Colonic mucosa (tissue), 4 donors: ENCODE measurements at places on chromosomes 12 and 14. TPM values are rescaled to one million over a fixed set of nuclear protein-coding genes. Genes with fewer than 3 reads are reported as not detected.

Gene TSPAN8
- total RNA-seq: 1,657 TPM

Gene MEG3
- 11.0 TPM for total RNA-seq

- peak overlapping the region; percentile 82 for H3K27ac ChIP-seq
- no peak overlapping the region for H3K4me3 ChIP-seq
- H3K4me1 ChIP-seq: peaks cover 24% of the 10 kb centered on the region
- H3K36me3 ChIP-seq: no peaks in the 10 kb centered on the region
- no peaks in the 10 kb centered on the region for H3K27me3 ChIP-seq
- peak; percentile 77 for DNase-seq
Observed at GRCh38 chr14:76917158-76917596, 91.0 kb downstream of the LRRC74A start.

GRCh38 chr12:81208187-81208911 is 130.5 kb downstream of the ACSS3 start:
- no peaks in the 10 kb centered on the region for H3K27me3 ChIP-seq
- no peak overlapping the region for H3K27ac ChIP-seq
- H3K36me3 ChIP-seq: no peaks in the 10 kb centered on the region
- peak; percentile 58 for DNase-seq
- no peak overlapping the region for H3K4me3 ChIP-seq
- H3K4me1 ChIP-seq: no peaks in the 10 kb centered on the region

DNA sequence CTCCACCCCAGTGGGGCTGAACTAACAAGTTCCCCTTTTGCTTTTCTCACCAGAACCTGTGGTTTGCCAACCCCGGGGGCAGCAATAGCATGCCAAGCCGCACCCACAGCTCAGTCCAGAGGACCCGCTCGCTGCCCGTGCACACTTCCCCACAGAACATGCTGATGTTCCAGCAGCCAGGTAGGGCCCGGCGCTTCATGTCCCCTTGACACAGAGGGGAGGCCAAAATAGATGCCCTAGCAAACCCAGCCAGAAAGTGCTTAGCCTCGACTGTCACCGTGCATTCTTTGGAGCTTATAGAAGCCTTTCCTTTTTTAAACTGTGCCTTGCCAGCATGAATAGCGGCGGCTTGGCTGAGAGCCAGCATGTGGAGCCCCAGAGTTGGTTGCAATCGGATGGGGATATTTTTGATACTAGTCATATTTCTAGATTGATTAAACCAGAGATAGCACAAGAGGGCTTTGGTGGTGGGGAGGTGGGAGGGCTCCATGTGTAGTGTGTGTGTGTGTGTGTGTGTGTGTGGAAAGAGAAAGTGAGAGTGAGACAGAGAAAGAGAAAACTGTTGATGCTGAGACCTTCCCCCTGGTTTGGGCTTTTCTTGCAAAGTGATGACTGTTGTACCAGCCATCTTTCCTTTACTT is 126.1 kb downstream of the GCH1 start:
- H3K36me3 ChIP-seq: no peaks in the 10 kb centered on the region
- peaks cover 4% of the 10 kb centered on the region for H3K4me1 ChIP-seq
- H3K27me3 ChIP-seq: no peaks in the 10 kb centered on the region
- H3K27ac ChIP-seq: no peak overlapping the region
- no peak overlapping the region for H3K4me3 ChIP-seq

Gene PPFIA2
- 0.49 TPM for total RNA-seq

- H3K27ac ChIP-seq: no peak overlapping the region
- H3K36me3 ChIP-seq: no peaks in the 10 kb centered on the region
- no peak for DNase-seq
- no peak overlapping the region for H3K4me3 ChIP-seq
- H3K27me3 ChIP-seq: no peaks in the 10 kb centered on the region
- no peaks in the 10 kb centered on the region for H3K4me1 ChIP-seq
Observed at GRCh38 chr14:33352821-33353220, 414.1 kb downstream of the NPAS3 start.

DNA sequence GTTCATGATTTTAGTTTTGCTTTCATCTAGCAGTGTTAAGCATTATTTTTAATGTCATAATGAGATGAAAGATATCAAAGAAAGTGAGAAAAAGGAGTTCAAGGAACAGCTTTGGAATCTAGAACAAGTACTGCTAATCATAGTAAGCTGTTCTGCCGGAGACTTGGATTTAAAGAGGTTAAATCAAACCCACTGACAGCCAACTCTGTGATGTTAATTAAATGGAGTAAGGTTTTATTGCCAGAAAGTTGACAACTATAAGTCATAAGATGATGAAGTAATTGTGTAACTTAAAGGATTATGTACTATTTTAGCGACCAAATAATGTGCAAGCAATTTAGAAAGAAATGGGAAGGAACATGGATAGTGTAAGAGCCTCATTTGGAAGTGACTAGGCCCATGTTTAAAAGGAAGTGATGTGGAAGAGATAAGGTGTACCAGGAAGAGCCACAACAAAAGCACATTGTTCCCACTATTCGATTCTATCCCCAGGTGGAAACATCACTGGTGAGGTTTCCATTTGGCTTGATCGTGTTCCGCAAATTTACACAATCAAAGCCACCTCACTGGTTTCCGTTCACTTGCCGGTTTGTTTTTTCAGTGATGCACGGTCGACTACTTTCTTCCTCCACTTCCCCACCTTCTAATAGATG is 388.5 kb downstream of the PAWR start:
- H3K4me3 ChIP-seq: no peak overlapping the region
- no peak overlapping the region for H3K27ac ChIP-seq
- DNase-seq: no peak
- no peaks in the 10 kb centered on the region for H3K4me1 ChIP-seq

DNA sequence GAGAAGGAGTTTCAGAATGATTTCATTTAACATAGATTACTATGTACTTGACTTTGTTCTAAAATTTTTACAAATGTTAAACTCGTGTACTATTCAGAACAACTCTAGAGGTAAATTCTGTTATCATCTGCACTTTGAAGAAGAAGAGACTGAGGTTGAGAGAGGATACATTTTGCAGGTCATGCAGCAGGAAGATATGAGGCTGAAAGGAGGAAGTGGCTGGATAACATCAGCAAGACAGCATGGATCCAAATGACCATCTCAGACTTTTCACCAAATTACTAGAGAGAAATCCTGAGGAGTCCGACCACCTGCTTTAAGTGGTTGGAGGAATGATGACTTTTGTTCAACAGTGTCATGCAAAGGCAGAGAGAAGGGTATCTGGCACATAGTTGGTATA is 84.9 kb downstream of the ASCL4 start:
- H3K4me1 ChIP-seq: no peaks in the 10 kb centered on the region
- H3K4me3 ChIP-seq: no peak overlapping the region
- H3K27ac ChIP-seq: no peak overlapping the region
- DNase-seq: no peak
- peaks cover 7% of the 10 kb centered on the region for H3K27me3 ChIP-seq

DNA sequence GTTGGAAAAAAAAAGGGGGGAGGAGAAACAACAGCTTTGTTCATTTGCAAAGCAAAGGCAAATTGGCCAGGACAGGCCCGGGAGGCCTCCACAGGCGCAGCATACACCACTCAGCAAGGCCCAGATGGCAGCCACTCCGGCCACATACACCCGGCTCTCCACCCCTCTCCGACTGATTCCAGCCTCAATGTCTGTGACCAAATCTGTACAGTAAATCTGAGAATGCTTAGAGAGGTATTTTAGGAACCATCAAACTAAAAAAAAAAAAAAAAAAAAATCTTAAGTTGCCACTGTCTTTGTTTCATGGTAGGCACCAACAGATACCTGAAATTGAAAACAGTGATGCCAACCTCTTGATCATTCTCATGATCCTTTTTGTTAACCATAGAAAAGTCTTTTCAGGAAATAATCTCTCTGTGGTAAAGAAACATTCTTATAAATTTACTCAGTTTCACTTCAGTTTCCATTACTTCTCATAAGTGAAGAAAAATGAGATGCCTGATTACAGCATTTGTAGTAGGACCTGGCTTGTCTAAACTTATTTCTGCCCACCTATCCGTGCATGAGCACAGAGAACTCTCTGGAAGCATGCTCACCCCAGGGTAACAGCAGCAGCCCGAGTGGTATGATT is 20.2 kb downstream of the VPS37B start:
- H3K36me3 ChIP-seq: no peaks in the 10 kb centered on the region
- no peak overlapping the region for H3K27ac ChIP-seq
- DNase-seq: no peak
- peaks cover 34% of the 10 kb centered on the region for H3K4me1 ChIP-seq
- H3K27me3 ChIP-seq: no peaks in the 10 kb centered on the region
- no peak overlapping the region for H3K4me3 ChIP-seq

GRCh38 chr12:101166866-101167265 is 43.2 kb downstream of the SLC5A8 start:
- H3K4me3 ChIP-seq: no peak overlapping the region
- no peaks in the 10 kb centered on the region for H3K27me3 ChIP-seq
- no peak overlapping the region for H3K27ac ChIP-seq
- H3K36me3 ChIP-seq: no peaks in the 10 kb centered on the region
- no peaks in the 10 kb centered on the region for H3K4me1 ChIP-seq

DNA sequence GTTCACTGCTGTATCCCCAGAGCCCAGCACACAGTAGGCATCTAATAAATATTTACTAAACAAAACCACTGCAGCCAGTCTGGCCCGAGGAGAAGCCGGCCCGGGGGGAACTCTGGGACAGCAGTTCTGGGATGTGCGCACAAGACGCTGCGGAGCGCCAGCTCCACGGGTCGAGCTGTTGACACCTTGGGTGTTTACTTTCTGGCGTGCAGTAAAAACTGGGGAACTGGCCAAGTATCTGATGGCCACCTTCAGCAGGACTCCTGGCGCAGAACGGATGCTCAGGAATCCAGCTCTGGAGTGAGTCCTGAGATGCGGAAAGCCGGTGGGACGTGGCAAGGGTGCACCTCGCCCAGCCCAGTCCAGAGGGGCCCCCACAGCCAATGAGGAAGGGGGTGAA is 65.6 kb downstream of the NCOR2 start:
- H3K4me3 ChIP-seq: no peak overlapping the region
- H3K27ac ChIP-seq: no peak overlapping the region
- peaks cover 11% of the 10 kb centered on the region for H3K4me1 ChIP-seq
- H3K27me3 ChIP-seq: no peaks in the 10 kb centered on the region
- peak; percentile 54 for DNase-seq

Gene POTEM
- not detected for total RNA-seq

Gene SMIM41
- total RNA-seq: 0.30 TPM

DNA sequence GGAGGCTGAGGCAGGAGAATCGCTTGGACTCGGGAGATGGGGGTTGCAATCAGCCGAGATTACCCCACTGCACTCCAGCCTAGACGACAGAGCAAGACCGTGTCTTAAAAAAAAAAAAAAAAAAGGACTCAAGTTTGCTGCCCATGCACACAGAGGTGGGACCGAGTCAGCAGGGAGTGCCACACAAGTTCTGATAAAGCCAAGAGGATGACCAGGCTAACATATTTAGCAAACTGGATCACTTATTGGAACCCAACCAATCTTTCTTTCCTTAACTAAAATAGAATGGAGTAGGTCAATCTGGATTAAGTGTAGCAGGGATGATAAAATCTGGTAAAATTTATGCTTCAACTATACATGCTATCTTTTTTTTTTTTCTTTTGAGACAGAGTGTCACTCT is 190.4 kb upstream of the FOXN3 start:
- no peak overlapping the region for H3K4me3 ChIP-seq
- H3K36me3 ChIP-seq: no peaks in the 10 kb centered on the region
- no peak overlapping the region for H3K27ac ChIP-seq
